ENCODE measurements at places on chromosomes 2 and 18.

DNA sequence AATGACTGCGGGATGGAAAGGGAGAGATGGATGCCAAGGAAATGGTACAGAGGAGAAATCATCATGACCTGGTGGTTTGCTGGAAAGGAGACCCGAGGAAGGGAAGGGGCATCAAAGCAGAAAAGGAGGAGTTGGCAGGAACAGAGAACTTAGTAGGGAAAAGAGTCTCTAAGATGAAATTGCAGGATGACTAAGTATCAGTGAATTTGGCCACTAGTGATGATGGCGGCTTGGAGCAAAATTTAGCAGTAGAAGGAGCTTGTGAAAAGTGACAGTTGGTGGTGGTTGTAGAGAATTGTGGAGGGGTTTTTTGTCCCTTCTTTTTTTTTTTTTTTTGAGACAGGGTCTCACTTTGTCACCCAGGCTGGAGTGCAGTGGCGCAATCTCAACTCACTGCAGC, 10.1 kb downstream of the METAP1D start:
- DNase-seq, result no peak

- DNase-seq, result no peak
Measured at GRCh38 chr2:232288489-232289030, 90.0 kb upstream of the ALPP start.

- no peak for DNase-seq
Measured at GRCh38 chr2:71778936-71779773, 325.8 kb downstream of the DYSF start.

GRCh38 chr2:102872388-102872787, 110.6 kb downstream of the TMEM182 start:
- no peak for DNase-seq

DNA sequence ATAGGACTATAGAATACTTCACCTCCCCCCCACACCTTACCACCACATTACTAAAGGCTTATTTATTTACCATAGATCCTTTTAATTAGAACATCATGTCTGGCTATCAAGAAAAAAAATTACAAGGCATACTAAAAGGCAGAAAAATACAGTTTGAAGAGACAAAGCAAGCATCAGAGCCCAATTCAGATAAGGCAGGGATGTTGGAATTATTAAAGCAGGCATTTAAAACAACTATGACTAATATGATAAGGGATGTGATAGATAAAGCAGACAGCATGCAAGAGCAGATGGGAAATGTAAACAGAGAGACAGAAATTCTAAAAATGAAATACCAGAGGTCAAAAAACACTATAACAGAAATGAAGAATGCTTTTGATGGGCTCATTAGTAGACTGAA, 55.4 kb upstream of the SMIM21 start:
- DNase-seq, result no peak

- DNase-seq, result no peak
Measured at GRCh38 chr2:127560931-127561280, 25.4 kb downstream of the MYO7B start.

DNA sequence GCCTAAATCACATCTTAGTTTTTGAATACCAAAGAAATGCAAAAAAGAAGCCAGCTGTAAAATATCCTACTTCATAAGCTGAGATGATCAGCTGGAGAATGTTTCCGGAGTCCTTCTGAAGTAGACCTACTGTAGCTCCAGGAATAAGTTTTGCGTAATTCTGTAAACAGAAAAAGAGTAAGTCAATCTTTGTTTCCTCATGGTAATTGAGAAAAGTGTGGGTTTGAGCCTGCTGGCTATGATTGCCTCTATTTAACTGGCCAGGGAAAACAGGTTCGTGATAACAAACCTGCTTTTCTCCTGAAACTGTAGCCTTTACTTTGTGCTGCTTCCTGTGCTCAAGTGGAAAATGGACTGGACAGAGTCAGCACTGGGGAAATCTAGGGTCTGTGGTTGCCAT, 58.2 kb downstream of the ITGB6 start:
- no peak for DNase-seq

GRCh38 chr2:39145906-39146421, 25.1 kb upstream of the SOS1 start:
- DNase-seq, result no peak

DNA sequence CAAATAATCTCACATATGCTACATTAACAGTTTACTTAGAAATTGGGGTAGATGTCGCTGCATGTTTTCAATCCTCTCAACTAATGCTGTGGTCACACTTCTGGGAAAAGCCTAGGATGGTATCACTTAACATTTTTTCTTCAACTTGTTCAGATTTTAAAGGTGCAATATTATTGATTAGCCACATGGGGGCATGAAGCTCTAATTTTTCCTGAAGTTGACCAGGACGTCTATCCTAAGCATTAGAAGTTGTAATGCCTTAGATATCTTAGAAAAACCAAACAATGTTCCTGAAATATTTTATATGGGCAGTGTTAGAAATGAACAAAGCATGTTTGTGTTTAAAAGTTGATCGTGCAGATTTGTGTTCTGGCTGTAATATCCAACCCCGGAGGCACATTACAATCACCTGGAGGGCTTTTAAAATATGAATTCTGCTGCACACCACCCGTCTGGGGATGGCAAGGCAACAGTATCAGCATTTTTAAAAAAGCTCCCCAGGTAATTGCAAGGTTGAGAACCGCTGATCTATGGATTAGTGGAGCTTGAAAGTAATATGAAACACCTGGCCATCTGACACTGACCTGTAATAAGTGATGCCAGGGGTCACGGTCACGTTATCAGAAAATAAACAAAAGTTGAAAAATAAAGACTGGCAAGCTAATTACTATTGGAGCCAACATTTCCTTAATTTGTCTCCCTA, 100.5 kb upstream of the LMAN1 start:
- no peak for DNase-seq

GRCh38 chr2:54773838-54774237, 50.4 kb downstream of the EML6 start:
- DNase-seq, result no peak

DNA sequence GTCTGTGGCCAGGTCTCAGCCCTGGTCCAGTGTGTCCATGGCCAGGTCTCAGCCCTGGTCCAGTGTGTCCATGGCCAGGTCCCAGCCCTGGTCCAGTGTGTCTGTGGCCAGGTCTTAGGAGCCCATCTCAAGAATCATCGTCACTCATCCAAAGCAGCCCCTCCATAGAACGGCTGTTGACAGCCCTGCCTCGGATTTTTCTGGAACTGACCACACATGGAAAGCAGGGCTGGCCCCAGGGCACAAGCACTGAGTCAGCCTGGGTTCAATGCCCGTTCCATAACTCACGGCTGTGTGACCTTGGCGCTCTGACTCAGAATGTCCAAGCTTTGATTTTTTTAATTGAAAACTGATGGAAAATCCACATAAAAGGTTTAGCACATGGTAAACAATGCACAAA, 59.9 kb upstream of the SNTG2 start:
- DNase-seq, result no peak

DNA sequence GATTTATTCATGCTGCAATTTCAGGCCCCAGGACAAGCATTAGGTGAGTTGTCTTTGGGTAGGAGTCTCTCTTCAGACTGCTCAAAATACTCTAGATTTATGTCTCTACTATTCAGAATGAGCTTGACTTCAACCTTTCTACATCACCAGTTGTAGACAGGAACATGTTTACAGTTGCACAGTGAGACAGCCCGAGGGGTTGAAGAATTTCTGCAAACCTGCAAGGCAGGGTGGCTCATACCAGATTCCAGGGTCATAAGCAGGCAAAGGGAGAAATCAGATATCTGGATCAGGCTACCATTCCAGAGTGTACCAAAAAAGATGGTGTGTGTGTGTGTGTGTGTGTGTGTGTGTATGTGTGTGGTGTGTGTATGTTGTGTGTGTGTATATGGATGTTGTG, 112.4 kb downstream of the SPP2 start:
- DNase-seq, result no peak

- peak; percentile 38 for DNase-seq
Measured at GRCh38 chr18:48161191-48161910, 230.9 kb upstream of the SMAD2 start.

DNA sequence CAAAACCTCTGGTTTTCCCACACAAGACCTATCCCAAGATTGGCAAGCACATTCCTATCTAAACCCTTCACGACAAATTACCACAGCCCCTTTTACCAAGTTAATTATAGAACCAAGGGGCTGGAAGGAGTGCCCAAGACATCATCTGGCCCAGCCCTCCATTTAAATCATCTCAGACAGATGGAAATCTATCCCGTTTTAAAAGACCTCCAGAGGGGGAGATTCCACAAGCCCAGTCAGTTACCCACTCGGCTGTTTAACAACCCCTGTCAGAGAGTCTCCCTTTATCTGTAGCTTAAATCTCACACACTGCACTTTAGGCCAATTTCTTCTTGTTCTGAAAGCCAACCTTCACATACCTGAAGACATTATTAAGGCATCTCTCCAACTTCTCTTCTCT, 179.1 kb upstream of the MEIS1 start:
- no peak for DNase-seq

GRCh38 chr2:67208887-67209500, 188.1 kb upstream of the ETAA1 start:
- DNase-seq, result no peak

DNA sequence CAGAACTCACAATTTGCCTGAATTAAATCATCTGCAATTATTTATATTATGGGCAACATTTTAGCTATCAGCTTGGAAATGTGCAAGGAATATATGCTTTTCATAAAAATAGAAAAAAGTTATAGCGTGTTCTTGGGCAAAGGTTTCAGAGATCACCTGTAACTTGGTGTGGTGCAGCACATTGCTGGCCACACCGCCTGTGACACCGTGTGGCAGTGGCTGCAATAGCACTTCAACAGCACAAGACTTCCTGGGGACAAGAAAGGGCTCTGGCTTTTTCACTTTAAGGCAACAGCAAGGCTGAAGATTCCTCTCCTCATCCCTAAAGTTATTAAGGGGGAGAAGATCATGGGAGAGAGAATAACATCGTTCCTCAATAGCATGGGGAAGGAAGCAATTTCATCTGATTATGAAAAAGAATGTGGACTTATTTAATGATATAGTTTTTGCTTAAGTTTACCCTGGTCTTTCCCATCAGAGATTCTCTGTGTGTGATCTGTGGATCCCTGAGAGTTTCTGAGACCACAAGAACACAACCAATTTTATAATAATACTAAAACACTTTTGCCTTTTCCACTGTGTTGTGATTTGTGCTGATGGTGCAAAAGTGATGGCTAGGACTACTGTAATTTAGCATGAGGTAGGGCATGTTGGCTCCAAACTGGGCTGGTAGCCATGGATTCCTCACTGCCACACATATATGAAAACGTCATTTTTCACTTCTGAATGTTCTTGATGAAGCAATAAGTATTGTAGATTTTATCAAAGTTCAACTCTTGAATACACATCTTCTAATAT, 15.0 kb upstream of the SERPINB3 start:
- no peak for DNase-seq

- no peak for DNase-seq
Measured at GRCh38 chr2:99127981-99128380, 13.5 kb upstream of the C2orf15 start.

- DNase-seq, result no peak
Measured at GRCh38 chr2:16296038-16296290, 355.6 kb downstream of the MYCN start.

GRCh38 chr18:13366962-13367892, 148.7 kb downstream of the LDLRAD4 start:
- DNase-seq, result no peak

GRCh38 chr2:222904557-222905258, 43.9 kb downstream of the ACSL3 start:
- no peak for DNase-seq

GRCh38 chr2:240419723-240420122, 15.7 kb upstream of the GPC1 start:
- no peak for DNase-seq

DNA sequence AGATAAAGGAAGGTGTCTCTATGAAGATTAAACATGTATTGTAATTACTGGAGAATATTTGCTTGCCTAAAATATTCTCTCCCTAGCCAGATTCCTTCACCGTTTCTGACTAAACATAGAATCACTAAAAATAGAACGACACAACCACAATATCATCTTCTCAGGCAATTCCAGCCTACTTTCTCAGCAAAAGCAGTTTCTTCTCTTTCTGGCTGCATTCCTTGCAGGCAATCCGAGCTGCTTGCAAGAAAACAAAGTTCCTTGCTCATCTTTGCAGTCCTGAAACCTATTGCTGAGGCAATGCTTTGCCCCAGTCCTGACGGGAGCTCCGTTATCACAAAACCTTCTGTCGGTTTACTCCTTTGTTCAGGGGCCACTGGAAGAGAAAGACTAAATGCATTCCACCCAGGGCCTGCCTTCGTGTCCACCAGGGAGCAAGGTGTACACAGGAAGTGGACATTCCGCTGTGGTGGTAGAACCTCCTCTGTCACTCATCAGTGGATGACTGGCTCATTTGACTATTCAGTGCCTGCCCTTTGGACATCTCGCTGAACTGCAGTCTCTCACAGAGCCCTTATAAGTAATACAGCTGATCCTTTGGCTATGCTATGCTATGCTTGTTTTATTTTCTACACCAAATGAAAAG, 239.2 kb upstream of the DOK6 start:
- DNase-seq, result no peak

- DNase-seq, result no peak
Measured at GRCh38 chr2:152755029-152755428, 36.6 kb downstream of the ARL6IP6 start.

- DNase-seq, result no peak
Measured at GRCh38 chr2:5756272-5756671, 64.1 kb downstream of the SOX11 start.

DNA sequence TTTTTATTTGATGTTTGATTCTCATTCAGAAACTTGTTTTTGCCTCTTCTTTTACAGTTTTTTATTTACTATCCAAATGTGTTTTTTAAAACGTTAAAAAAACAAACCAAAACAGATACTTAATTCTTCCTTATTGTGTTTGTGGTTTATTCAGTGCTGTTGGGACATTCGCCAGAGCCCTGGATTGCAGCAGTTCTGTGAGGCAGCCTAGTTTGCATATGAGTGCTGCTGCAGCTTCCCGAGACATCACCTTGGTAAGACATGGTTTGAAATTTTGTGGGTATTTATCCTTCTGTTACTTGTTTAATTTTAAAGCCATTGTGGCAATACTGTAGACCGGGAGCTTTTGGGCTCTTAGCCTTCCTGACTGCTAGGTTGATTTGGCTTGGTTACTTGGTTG, 91.2 kb downstream of the MTA3 start:
- peak; percentile 28 for DNase-seq

GRCh38 chr2:26317377-26318105, 28.4 kb upstream of the SELENOI start:
- DNase-seq, result no peak
